ENCODE measurements at places on chromosomes 2 and 18.

DNA sequence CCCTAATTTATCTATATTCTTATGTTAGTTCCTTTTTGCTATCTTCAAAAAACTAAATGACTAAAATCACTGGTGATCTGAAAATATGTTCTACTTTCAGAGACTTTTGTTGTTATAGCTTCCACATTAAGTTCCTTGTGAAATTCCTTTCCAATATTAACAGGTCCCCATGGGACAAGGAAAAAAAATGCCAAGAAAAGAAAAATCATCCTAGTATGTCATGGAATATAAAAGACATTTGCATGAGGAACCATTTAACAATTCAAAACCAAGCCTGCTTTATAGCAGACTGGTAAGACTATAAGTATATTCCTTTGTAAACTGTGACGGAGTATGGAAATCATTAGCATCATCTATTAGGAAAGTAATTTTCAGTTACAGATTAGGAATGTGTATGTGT is 48.1 kb downstream of the COBLL1 start:
- DNase-seq, result no peak

DNA sequence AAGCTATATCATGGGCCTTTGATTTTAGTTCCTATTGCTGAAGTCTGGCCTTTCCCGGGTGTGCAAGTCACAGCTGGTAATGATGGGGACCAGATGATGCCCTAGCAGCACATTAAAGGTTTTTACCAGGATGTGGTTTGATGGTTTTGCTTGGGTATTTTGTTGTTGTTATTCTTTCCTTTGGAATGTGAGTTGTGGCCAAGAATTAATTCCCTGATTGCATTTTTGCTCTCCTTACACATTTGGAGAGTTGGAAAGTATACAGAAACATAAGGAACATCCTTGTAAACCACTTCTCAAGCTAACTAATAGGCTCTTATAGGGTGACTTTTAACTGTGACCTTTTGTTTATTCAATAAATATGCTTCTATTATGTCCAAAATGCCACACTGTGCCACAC is 154.1 kb upstream of the MMADHC start:
- DNase-seq, result no peak

GRCh38 chr2:215876139-215876936 is 137.0 kb downstream of the MREG start:
- DNase-seq, result no peak

- DNase-seq, result no peak
Observed at GRCh38 chr2:196591004-196591403, 48.5 kb upstream of the CCDC150 start.

DNA sequence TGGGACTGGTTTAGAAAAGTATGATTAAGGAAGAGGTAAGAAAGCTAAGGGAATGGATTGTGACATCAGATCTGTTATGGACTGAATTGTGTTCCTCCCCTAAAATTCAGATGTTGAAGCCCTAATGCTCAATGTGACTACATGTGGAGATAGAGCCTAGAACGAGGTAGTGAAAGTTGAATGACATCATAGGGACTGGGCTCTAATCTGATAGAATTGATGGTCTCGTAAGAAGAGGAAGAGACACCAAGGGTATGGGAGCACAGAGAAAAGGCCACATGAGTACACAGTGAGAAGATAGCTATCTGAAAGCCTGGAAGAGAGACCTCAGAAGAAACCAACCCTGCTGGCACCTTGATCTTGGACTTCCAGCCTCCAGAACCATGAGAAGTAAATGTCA is 178.3 kb downstream of the TRIB2 start:
- DNase-seq, result no peak

DNA sequence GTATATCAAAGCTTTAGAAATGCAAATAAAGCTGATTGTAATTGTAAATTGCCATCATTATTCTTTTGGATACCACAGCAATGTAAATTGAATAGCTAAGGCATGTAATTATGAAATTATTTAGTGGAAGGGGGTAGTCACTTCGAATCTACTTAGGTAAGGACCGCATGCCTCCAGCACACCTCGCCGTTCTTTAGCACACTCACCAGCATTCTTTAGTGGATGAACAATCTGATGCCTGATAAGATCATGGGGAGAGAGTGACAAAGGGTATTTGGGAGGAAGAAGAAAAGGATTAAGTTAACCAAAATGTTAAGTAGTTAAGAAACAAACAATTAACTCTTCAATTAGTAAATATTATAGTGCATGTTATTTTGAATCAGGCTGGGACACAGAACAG is 46.4 kb upstream of the DSC1 start:
- no peak for DNase-seq

- DNase-seq, result no peak
Observed at GRCh38 chr2:136377423-136378382, 259.8 kb upstream of the CXCR4 start.

DNA sequence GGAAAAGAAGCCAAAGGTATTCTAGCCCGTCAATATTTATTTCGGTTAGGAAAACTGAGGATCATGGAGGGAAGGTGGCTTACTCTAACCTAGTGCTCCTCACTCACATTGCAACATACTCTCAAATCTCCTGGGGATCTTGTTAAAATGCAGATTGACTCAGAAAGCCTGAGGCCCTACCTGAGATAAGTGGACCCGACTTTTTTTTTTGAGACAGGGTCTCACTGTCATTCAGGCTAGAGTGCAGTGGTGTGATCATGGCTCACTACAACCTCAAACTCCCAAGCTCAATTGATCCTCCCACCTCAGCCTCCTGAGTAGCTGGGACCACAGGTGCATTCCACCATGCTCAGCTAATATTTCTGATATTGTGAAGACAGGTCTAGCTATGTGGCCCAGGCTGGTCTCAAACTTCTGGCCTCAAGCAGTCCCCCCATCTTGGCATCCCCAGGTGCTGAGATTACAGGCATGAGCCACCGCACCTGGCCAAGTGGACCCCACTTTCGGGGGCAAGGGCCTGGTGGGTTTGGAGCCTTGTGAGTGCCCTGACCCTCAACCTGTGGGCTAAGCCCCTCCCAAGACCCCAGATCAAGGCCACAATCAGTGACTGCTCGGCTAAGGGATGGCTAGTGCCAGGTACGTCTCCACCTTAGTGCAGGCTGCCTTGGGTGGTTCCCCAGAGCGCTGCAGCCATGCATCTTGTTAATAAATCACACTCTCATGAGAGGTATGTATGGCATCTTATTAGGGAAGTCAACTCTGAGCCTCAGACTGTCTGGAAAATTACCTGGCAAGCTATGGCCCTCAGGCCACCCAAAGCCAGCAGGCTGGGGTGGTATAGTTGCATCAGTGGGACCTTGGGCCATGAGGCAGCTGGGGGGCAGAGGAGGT is 1.1 kb upstream of the NEURL3 start:
- no peak for DNase-seq

- no peak for DNase-seq
Observed at GRCh38 chr18:48930926-48931325, 19.8 kb downstream of the SMAD7 start.

- no peak for DNase-seq
Observed at GRCh38 chr2:132703396-132703795, 33.4 kb upstream of the LYPD1 start.

DNA sequence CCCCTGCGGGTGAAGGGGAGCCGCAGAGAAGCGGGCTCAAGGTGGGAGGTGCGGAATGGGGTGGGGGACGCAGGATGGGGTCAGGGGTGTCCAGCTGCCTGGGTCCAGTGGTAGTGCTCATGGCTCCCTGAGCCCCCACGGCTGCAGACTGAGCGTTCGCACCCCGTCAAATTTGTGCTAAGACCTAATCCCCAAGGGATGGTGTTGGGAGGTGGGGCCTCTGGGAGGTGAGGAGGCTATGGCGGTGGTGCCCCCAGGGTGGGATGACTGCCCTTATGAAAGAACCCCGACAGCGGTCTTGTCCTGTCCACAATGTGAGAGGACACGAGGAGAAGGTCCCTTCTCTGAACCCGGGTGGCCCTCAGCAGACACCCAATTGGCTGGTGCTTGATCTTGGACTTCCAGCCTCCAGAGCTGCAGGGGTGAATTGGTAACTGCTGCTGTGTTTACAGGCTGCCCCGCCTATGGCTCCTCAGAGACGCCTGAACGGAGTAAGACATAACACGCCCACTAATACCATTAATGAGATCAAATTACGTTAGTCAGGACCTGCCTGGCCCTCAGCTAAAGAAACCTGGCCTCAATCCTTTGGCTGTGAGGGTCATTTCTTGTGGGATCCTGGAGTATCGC is 42.6 kb downstream of the PXDN start:
- no peak for DNase-seq

- no peak for DNase-seq
Observed at GRCh38 chr2:20110383-20110782, 59.0 kb upstream of the LAPTM4A start.

- DNase-seq, result no peak
Observed at GRCh38 chr2:46812361-46813019, 103.1 kb downstream of the MCFD2 start.

DNA sequence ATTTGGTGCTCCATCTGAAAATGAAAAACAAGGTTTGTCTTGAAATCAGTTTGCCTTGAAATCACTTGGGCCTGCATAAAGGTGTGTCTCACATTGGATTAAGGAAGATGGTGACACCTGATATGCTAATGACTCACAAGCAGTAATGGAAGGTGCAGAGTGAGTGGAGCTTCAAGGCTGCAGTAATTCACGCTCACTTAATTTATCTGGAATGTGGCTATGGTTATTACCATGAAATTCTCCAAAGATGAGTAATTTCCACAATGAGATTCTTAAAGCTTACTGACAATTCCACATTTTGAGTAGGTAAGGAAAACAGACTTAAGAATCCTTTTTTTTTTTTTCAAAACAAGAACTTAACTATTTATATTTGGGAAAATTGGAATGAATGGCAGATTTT is 156.8 kb downstream of the PAX3 start:
- no peak for DNase-seq

- no peak for DNase-seq
Observed at GRCh38 chr2:75705921-75706320, 4.8 kb downstream of the GCFC2 start.

- DNase-seq, result peak; percentile 78
Observed at GRCh38 chr2:227817850-227818674, 4.4 kb downstream of the CCL20 start.

GRCh38 chr2:103355287-103355686 is 593.5 kb downstream of the TMEM182 start:
- no peak for DNase-seq

DNA sequence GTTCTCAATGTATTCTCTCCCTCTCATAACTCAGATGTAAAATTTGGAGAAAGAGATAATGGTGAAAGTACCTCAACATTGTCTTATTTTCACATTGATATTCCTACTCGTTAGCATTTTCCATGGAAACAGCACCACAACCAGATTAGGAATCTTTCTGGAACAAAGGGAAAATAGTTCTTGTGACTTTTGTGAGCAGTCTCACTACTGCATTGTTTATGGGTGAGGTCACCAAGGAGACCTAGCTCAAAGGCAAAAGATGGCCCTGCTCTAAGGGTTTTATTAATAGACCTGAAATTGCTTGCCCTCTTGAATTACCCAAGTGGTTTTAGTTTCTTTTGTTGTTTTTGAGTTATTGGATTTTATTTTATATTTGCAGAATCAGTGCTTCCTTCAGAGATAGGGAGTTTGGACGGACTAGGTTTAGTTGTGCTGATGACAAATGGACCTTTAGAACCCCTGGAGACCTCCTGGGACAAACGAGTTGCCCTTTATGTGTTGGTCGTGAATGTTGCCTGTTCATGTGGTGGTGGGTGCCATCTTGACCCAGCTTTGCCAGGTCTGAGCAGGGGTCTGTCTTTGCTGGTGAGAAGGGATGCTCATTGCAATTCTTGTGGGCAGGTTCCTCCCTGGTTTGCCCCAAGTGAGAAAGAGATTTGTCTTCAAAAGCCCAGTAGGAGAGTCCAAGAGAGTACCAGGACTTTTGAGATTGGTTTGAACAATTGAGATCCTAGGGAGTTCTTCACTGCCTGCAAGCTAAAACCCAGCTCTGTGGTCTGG is 58.1 kb downstream of the INPP4A start:
- DNase-seq, result no peak

- no peak for DNase-seq
Observed at GRCh38 chr2:44952143-44952805, 10.8 kb downstream of the SIX3 start.

DNA sequence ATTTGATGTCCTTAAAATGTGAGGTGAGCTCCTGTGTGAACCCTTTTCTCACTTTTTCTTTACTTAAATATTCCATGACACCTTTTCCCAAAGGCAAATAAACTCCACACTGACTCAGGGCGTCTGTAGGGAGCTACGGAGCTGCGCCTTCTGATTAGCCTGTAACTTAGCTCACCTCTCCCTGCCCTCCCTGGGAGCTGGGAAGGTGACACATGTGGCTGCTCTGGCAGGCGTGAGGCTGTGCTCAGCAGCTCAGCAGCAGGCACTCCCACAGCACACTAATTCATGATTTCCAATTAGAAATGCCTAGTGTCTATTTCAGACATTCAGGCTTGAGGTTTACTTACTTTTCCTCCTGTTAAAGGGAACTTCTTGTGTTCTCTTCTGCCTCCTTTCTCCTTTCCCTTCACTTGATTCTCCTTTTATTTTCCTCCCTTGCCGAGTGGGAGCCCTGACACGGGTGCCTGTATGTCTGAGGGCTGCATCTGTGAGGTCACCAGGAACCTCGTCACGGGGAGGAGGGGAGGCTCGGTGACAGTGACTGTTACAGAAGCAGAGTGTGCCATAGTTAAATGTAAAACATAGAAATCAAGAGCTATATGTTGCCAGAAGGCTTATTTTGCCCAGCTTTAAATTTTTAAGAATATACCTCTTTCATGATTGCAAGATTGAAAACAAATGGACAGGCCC is 437.1 kb downstream of the DCDC2C start:
- no peak for DNase-seq

DNA sequence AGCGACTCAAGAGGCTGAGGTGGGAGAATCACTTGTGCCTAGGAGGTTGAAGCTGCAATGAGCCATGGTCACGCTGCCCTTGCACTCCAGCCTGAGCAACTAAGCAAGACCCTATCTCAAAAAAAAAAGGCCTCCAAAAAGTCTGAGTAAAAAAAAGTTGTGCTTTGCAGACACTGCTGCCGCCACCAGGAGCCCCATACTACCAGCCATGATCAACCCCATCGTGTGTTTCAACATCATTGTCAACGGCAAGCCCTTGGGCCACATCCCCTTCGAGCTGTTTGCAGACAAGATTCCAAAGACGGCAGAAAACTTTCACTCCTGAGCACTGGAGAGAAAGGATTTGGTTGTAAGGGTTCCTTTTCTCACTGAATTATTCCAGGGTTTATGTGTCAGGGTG is 137.1 kb downstream of the INO80D start:
- no peak for DNase-seq

DNA sequence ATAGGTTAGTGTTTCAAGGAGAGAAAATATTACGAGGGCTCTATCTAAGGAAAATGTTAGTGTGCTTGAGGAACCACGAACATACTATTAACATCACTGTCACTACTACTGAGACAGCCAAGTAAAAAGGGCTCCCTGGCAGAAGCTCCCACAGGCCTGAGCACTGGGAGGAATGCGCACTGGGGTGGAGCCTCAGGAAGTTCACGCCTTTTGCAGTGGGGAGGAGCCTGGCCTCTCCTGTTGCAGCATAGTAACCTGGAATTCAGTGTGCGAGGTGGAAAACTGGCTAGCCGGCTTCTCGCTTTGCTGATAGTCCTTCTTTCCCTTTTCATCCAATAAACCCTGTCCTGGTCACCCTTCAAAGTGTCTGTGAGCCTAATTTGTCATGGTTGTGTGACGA is 250.3 kb downstream of the ERBB4 start:
- DNase-seq, result no peak

All from activated naive CD4-positive, alpha-beta T cell treated with anti-CD3 and anti-CD28 coated beads, Interleukin-2, amount 50 U/mL, for 72 hours (primary cell).